ENCODE measurements at places on chromosomes 2 and 18. TPM values are rescaled to one million over a fixed set of nuclear protein-coding genes. Genes with fewer than 3 reads are reported as not detected.

- DNase-seq, result no peak
Measured at GRCh38 chr2:15316370-15316814, 244.7 kb downstream of the NBAS start.

The TRIM43 gene
- total RNA-seq, result not detected

DNA sequence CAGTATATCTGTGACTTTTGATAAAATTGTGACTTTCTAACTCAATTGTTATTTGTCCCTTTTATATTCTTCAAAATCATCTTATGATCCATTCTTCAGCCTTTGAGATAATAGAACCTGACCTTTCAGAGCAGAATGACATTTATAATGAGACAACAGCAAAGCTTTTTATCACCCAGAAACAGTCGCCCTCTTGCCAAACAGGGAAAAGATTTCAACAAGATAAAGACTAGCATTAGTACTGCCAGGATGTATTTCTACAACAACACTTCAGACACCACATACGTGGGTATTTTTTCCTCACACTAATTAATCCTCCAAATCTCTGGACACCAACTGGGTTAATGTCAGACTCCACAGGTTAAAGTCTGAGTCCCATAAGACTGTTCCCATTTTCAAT is 249.0 kb downstream of the ZNF804A start:
- no peak for DNase-seq

The M1AP gene
- not detected for total RNA-seq

GRCh38 chr18:42758852-42759251 is 356.6 kb downstream of the RIT2 start:
- DNase-seq, result no peak

- DNase-seq, result no peak
Measured at GRCh38 chr2:224716201-224716600, at the start of gene CCDC195. Gene CCDC195 (minus strand): TSS chr2:224716365. CDS start chr2:224716365, 0 bp downstream.

DNA sequence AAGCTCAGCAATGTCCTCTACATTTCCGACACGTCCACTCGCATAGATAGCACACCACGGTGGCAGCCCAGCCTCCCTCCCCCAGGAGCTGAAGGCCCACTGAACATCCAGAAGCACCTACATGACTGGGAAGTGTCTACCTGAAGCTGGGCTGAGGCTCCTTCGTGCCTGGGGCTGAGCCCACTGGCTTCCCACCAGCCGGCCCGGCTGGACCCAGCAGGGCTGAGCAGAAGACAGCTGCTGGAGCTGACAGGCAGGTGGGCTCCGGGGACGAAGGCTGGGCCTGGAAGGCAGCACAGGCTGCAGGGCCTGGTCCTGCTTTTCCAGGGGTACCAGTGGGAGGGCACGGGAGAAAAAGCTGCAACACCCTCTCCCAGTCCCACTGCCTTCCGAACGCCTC is 13.5 kb downstream of the SDC1 start:
- no peak for DNase-seq

DNA sequence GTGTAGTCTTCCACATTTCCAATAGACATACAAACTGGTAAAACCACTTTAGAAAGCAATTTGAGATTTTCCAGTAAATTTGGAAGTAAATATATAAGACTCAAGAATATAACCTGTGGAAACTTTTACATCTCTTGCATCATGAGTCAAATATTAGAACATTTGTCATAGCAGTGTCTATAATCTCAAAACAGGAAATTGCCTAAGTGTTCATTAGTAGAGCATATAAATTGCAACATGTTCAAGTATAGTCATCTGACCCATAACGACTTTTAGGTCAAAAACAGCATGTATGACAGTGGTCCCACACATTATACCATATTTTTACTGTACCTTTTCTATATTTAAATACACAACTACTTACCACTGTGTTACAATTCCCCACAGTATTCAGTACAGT is 555.9 kb upstream of the VRK2 start:
- no peak for DNase-seq

GRCh38 chr2:241751152-241751551 is 16.7 kb downstream of the D2HGDH start:
- no peak for DNase-seq

DNA sequence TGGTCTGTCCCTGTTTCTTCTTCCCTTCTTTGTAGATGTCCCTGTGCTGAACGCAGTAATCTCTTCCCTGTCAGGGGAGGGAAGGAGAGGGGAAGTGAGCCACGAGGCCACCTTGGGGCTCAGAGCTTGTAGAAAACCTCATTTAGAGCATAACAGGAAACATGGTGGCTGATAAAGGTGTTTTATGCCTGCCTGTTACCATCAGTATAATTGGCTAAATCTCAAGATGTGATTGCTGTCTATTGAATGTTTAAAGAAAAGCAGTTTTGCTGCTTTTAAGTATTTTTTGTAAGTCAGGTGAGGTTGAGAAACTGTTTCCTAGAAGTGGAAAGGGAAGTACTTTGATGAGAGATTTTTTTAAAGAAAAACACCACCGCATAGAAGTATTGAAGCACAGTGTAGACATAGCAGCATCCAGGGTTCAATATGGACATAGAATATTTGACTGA is 59.7 kb upstream of the PDK1 start:
- DNase-seq, result no peak

DNA sequence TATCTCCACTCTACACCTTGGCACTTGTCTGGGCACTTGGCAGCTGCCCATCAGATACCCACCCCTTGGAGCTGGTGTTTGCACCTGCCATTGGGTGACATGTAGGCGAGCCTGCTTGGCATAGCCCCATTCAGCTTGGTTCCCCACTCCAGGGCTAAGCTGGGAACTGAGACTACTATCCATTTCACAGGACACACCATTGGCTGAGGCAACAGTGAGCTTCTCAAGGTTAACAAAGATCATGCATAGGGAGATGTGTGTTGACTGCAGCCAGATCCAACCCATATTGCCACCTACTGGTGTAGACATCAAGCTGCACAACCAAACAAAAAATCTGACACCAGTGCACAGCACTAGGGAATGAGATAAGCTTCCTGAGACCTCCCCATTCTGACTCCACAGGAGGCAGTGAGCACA is 1389.8 kb upstream of the TMEFF2 start:
- no peak for DNase-seq

- DNase-seq, result no peak
Measured at GRCh38 chr2:134218930-134219658, 34.8 kb upstream of the MGAT5 start.

- peak; percentile 13 for DNase-seq
Measured at GRCh38 chr18:58161659-58162058, 117.6 kb downstream of the NEDD4L start.

The CROCC2 gene
- total RNA-seq, result not detected

The ZAP70 gene
- total RNA-seq, result under 0.01 TPM

- no peak for DNase-seq
Measured at GRCh38 chr2:241739651-241740050, 5.2 kb downstream of the D2HGDH start.

DNA sequence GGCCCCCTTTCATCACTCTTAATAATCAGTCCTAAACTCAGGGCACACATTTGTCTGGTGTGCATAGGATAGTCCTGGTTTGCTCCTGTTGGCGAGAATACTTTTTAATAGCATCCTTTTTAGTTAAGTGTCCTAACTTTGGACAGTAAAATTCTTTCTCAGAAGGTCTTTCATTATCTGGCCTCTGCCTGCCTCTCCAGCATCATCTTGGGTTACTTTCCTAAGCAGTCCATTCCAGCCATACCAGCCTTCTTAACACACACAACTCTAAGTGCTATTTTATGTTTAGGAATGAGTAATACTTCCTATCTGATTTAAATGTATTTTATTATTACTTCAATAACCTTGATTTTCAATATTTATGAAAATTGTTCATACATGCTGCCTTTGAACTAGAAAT is 151.0 kb downstream of the ACOXL start:
- no peak for DNase-seq

DNA sequence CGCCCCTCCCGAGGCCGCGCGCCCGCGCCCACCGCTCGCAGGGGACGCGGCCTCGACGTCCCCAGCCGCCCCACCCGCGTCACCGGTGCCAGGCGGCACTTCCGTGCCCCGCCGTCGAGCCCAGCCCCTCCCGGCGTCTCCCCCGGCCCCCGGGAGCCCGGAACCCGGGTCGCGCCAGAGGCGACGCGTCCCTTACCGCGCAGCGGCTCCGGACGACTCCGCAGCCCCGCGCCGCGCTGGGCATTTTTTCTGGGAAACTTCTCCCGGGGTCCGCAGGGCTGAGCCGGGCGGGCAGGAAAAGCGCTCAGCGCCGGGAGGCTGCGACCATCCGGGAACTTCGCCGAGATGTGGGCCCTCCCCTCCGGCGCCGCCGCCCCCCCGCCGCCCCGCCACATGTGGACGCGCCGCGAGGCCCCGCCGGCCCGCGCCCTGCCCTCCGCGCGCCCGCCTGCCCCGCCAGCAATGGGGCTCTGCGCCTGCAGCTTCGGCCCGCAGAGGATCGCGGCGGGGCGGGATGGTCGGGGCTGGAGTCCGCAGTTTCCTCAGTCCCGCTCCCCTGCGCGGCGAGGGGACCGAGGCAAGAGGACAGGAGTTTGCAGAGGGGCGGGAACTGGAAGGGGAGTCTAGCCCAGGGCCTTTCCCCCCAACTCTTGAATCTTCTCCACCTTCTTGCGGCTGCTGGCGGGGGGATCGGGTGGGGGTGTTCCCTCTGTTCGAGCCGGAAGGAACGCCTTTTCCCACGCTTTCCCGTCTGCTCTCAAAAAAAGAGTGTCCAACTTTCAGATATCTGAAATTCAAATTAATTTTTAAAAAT is 81.5 kb downstream of the CHRNA1 start:
- DNase-seq, result peak; percentile 71

GRCh38 chr18:12408247-12408869 is 629 bp downstream of the PRELID3A start:
- peak; percentile 26 for DNase-seq

The RIOK3 gene
- total RNA-seq, result 57.7 TPM

DNA sequence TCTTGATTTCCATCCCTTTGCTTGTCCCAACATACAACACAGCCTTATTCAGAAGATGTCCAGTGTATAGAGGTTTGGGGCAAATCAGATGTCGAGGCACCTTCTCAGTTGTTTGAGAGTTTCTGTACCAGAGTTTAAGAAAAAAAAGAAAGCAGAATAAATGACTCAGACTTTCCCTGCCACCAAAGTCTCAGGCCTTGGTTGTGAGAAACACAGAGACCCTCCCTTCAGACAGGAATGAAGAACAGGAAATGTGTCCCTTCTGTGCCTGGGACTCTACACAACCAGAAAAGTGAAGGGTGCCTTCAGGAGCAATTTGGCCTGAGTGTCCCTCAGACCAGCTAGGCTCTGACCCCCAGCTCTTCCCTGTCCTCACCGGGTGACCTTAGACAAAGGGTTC is 37.3 kb upstream of the REL start:
- DNase-seq, result no peak

DNA sequence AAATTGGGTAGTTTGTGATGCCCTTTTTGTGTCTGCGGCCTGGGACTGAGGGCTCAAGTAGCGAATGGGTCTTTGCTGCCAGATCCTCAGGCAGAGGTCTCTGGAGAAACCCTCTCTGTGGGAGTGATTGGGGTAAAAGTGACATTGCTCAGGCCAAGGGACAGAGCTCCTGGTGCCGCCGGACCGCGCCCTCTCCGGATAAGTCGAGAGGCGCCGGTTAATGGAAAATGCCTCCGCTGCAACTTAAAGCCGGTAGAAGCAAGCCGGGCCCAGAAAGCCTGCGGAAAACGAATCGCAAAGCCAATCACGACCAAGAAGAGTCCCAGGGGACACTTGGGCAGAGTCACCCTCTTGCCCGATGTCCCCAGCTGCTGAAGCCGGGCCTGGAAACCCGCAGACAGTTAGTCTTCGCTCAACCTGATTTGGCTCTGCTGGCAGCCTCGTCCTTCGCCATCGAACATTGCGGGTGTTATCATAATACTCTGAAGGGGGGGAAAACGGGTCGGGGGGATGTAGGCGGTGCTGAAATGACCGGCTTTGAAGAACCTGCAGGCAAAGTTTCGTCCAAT is 352 bp upstream of the HOXD12 start:
- DNase-seq, result no peak

GRCh38 chr2:231662811-231663457 is 45.4 kb upstream of the PTMA start:
- no peak for DNase-seq

The ANKRD30B gene
- under 0.01 TPM for total RNA-seq

DNA sequence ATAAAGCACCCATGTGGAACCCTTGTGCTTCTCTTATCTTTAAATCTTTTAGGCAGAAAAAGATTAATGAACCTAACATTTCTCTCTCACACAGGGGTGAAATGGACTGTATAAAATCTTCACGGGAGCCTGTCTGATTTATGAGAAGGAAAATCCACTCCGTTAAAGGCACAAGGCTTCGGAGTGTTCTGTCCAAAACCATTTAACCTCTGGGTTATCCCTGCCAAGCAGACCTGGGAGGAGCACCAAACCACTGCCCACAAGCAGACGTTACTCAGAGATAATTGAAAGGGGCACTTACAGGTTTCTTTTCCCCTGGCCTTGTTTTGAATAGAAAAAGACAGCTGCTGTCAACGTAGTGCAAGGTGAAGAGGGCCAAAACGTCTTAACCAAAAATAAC is 184.4 kb upstream of the DOK6 start:
- DNase-seq, result no peak

- no peak for DNase-seq
Measured at GRCh38 chr2:240368781-240369331, 66.6 kb upstream of the GPC1 start.

The EGR4 gene
- total RNA-seq, result under 0.01 TPM

The VWA3B gene
- total RNA-seq, result not detected

DNA sequence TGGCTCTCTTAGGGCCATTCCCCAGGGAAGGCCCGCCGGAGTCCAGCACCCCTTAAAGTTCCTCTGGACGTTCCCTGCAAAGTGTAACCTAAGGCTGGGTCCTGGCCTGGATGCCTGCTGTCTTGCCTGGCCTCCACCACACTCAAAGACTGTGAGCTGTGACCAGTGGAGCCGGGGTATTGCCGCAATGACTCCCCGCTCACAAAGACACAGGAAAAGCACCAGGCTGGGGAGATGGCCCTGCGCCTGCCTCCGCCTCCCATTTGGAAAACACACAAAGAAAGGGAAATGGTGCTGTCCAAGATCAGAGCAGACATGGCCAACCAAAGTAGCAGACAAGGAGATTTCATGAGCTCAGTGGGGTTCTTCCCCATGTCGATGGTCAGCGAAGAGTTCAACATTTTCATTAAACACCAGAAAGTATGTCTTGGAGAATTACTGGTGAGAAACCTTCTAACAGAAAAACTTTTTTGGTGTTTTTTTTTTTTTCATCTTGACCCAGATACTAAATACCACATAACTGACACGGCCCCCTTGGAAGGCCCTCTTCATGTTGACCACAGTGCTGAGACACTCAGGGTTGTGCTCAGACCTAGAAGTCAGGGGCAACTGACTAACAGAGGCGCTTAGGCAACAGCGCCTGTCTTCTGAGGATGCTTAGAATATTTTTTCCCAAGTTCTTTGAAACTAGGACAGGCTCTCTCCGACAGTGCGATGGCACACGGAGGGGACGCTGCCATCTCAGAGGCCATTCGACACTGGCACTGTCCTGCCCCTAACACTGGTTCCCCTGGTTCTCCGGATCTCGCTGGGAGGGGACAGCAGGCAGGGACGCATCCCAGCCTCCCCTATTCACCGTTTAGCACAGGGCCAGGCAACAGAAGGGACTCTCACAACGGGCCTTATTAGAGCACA is 226.4 kb upstream of the ID2 start:
- DNase-seq, result no peak

Data from lung microvascular endothelial cell (primary cell).